ENCODE measurements at places on chromosomes 11 and 22. TPM values are rescaled to one million over a fixed set of nuclear protein-coding genes. Genes with fewer than 3 reads are reported as not detected.
A peak's percentile ranks its signal among the peaks of the same experiment; 100 is the strongest.

GRCh38 chr11:107179829-107180228 lies 161.6 kb upstream of the GUCY1A2 start:
- no peak for DNase-seq

GRCh38 chr11:128881221-128881620 lies 9.9 kb upstream of the KCNJ5 start:
- no peak for DNase-seq

DNA sequence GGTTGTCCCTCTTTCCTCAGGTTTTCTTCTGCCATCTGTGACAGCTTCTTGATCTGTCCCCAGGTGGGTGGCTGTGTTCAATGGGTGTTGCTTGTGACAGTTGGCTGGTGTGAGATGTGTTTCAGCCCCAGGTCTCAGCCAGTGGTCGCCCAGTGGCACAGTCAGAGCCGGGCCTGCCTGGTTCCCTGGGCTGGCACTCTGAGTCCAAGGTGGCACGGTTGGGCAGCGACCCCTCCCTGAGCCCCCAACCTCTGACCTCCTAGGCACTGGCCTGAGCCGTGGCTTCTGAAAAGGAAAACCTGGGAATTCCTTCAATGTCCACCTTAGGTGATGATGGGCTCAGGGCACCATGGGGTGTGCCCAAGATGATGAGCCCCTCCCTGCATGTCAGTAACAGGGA lies 14.0 kb upstream of the PRODH start:
- no peak for DNase-seq

DNA sequence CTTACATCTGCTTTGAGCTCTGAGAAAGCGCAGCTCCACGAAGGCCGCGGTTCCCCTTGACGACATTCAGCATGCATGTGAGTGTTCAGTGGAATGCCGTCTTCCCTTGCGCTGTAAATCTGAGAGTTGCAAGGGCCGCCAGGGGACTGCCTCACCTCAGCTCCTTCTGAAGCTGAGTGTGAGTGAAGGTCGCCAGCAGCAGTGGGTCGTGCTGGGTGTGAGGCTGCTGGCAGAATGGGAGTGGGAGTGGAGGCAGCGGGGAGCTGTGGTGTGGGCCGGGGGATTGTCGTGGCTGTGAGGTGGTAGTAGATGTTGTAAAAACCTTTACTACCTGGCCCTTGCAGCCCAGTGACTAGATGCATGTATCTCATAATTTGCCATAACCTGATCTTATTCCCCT lies 65.2 kb downstream of the PPP6R2 start:
- no peak for DNase-seq

DNA sequence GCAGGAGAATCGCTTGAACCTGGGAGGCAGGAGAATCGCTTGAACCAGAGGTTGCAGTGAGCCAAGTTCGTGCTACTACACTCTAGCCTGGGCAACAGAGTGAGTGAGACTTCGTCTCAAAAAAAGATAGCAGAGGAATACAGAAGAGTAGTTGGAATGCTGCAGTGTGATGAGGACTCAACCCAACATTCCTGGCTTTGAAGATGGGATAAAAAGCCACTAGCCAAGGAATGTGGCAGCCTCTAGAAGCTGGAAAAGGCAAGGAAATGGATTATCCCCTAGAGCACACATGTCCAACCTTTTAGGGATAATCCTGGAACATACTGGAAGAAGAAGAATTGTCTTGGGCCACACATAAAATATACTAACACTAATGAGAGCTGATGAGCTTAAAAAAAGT lies 13.9 kb downstream of the SLC25A17 start:
- DNase-seq, result no peak

GRCh38 chr22:40446203-40446602 lies 75.8 kb downstream of the SGSM3 start:
- no peak for DNase-seq

DNA sequence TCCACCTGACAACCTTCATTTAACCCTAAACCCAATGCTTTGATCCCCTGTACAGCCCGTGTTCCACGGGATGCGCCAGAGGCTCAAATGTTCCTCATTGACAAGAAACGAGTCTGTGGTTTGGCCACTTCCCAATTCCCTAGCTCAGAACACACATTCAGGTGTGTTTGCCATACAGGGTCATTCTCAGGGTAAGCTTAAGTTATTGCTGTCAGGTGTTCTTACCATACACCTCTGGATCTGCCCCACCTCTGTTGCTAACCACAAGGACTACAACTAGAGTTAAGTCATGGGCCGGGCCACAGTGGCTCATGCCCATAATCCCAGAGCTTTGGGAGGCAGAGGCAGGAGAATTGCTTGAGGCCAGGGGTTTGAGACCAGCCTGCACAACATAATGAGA lies 45.6 kb upstream of the POLD3 start:
- DNase-seq, result no peak

DNA sequence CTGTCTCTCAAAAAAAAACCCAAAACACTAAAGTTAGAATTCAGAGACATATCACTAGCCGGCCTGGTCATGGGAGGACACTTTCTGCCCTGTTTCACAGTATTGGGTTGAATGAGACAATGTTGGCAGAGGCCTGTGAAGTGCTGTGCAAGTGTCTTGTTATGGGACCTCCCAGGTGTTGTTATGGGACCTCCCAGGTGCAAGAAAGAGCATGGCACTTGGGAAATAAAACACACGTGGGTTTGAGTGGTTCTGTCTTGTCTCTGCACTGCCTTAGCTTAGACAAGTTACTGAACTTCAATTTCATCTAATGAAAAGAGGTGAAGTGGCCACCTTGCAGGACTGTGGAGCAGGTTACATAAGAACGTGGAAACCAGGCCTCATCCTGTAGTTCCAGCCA lies 28.9 kb upstream of the RAB1B start:
- DNase-seq, result no peak

- no peak for DNase-seq
Observed at GRCh38 chr11:35823742-35824298, 120.0 kb upstream of the LDLRAD3 start.

GRCh38 chr11:74519710-74520109 lies 26.2 kb upstream of the LIPT2 start:
- no peak for DNase-seq

GRCh38 chr11:42013656-42014201 lies 554.3 kb upstream of the LRRC4C start:
- DNase-seq, result no peak

- DNase-seq, result no peak
Observed at GRCh38 chr11:45809456-45810395, 4.8 kb downstream of the SLC35C1 start.

DNA sequence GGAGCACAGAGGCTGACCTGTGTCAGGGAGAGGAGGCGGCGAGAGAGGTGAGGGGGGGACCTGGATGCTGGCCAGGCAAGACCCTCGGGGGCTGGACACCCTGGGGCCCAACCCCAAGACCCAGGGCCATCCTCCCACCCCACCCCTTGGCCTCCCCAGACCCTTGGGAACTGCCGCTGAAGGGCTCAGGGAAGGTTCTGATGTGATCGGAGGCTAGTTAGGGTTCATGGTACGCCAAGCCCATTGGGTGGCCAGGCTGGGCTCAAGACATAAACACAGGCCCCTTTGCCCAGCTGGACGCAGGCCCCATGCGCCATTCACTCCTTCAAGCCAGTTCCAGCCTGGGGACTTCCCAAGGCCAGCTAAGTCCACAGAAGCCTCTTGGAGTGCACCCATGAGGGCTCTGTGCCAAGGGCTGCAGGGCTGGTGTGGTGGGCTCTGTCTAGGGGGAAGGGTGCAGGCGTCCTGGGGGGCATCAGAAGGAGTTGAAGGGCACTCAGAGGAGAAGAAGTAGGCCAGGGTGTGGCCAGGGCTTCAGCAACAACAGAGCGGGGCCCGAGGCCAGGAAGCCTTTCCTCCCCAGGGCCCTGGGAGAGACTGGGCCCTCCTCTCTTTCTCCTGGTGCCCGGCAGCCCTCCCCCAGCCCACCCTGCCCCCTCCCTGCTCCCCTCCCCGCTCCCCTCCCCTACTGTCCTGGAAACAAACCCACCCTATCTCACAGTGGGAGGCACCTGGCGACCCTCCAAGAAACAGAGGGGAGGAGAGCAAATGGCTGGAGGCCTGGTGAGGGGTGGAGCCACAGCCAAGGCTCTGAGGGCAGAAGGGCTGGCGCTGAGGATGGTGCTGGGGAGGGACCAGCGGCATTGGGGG lies 12.9 kb downstream of the TSPAN32 start:
- DNase-seq, result peak; percentile 79

GRCh38 chr11:125091247-125091876 lies 20.1 kb downstream of the TMEM218 start:
- DNase-seq, result peak; percentile 41

DNA sequence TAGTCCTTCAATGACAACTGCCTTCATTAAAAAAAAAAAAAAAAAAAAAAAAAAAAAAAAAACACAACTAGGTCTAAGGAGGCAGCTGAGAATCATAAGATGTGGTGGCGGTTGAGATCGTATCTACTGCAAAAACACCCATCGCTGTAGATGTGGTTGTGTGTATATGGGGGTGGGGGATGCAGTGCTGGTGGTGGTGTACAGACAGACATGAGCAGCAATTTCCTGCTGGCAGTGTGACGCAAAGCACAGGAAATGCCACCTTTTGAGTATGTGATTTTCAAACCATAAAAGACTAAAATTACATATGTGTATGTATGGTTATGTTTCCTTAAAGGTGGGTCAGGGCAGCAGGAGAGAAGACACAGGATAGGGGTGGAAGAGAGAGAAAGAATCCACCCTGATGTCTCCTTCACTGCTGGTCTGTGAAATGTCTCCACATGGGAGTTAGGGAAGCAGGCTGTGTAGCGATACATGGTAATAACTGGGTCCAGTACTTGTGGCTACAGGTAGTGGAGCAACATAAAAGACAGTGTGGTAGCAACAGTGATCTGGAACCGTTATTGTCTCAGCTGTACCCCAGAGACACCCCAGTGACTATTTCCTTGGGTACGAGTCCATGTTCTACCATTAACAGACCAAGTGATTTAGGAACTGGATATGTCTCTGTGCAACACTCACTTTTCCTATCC lies 57.9 kb downstream of the SYTL2 start:
- peak; percentile 80 for DNase-seq

DNA sequence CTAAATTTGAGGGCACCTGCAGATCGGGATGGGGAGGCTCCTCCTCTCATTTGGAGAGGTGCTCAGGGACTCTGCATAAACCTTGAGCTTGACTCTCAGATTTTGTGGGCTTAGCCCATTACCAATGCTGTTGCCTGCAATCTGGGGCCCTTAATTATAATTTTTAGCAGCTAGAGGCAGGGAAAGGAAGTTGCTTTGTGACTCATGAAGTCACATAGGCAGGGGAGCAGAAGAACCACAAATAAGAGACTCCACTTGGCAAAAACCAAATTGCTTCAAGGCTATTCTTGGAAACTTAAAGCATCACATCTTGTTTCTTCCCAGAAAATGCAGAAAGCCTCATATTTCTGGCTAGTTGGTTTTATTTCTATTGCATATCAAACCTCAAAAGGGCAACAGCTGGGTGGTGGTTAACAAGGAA lies 46.9 kb downstream of the MICAL2 start:
- DNase-seq, result no peak

Gene SLC29A2
- polyA plus RNA-seq, result 4.8 TPM

Gene KRTAP5-1
- not detected for polyA plus RNA-seq

Gene MS4A4E
- polyA plus RNA-seq, result 1.9 TPM

Gene NUCB2
- polyA plus RNA-seq, result 33.1 TPM

Gene KCNJ5
- polyA plus RNA-seq, result 0.42 TPM

Gene RNF26
- 13.2 TPM for polyA plus RNA-seq

Gene CLTCL1
- 1.0 TPM for polyA plus RNA-seq

Measured in spleen (tissue), 13 donors.